Gastrocnemius medialis (tissue), 4 donors: ENCODE measurements at places on chromosomes 2 and 18. TPM values are rescaled to one million over a fixed set of nuclear protein-coding genes. Genes with fewer than 3 reads are reported as not detected.

DNA sequence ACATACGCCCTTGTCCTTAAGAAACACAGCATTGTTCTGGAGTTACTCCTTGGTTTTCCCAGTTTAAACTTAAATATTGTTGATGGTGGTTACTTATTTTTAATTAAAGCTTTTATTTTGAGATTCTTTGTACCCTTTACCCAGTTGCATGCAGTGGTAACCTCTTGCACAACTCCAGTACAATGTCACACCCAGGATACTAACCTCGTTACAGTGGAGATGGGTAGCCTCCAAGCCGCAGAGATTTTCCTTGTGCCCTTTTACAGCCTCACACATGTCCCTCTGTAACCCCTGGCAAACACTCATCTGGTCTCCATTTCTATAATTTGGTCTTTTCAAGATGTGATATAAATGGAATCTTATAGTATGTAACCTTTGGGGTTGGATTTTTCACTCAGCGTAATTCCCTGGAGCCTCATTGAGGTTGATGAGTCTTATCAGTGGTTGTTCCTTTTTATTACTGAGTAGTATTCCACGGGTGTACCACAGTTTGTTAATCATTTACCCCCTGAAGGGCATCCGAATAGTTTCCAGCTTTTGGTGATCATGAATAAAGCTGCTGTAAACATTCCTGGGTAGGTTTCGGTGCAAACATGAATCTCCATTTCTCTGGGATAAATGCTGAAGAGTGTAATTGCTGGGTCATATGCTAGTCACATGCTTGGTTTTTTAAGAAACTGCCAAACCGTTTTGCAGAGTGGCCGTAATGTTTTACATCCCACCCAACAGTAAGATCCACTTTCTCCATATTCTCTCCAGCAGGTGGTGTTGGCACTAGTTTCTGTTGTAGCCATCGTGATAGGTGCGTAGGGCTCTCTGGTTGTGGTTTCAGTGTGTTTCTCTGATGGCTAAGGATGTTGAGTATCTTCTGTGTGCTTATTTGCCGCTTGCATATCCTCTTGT is 68.6 kb downstream of the DGKD start:
- DNase-seq: peak; percentile 69
- H3K27ac ChIP-seq: peak overlapping the region; percentile 96
- H3K4me3 ChIP-seq: peak overlapping the region; percentile 31
- H3K27me3 ChIP-seq: no peaks in the 10 kb centered on the region
- H3K36me3 ChIP-seq: no peaks in the 10 kb centered on the region

- H3K27me3 ChIP-seq: no peaks in the 10 kb centered on the region
- H3K4me1 ChIP-seq: no peaks in the 10 kb centered on the region
- no peak overlapping the region for H3K27ac ChIP-seq
Measured at GRCh38 chr18:31398191-31398590, 21.6 kb downstream of the DSG4 start.

DNA sequence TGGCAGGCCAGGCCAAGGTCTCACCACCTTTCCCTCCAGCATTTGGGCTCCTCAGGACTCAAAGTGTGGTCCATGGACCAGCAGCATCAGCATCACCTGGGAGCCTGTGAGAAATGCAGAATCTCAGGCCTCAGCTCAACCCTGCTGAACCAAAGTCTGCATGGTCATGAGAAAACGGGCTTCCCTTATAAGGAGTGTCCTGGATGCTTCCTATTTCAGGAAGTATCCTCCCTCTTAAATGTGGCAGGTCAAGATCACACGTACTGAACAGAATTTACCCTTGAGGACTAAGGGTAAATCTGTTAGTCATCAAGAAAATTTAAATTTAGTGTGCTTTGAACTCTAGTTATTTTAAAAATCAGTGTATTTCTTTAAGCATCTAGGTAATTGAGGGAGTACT is 11.8 kb downstream of the CD8A start:
- H3K27ac ChIP-seq: no peak overlapping the region
- no peak for DNase-seq
- H3K4me1 ChIP-seq: no peaks in the 10 kb centered on the region
- H3K36me3 ChIP-seq: no peaks in the 10 kb centered on the region

DNA sequence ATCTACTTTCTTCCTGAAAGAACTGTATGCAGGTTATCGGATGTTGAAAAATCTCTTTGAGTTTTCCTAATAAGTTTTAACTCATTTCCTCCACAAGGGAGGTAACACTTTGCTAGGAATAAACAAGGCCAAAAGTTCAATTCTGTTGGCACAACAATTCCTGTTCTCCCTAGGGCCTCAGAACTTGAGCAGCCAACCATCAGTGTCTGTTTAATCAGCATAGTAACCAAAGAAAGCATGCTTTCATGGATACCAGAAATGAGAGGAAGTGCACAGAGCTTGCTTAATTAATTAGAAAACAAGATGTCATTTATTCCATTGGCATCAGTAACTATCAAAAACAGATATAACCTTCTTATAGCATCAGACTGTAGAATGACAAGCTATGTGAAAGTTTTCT is 503.2 kb upstream of the CNTNAP5 start:
- H3K4me1 ChIP-seq: no peaks in the 10 kb centered on the region
- H3K27ac ChIP-seq: no peak overlapping the region
- H3K36me3 ChIP-seq: no peaks in the 10 kb centered on the region
- H3K4me3 ChIP-seq: no peak overlapping the region

The ALK gene
- not detected for total RNA-seq

The RAB17 gene
- not detected for total RNA-seq
